Spleen (tissue), 13 donors: ENCODE measurements at places on chromosomes 1 and 21. TPM values are rescaled to one million over a fixed set of nuclear protein-coding genes. Genes with fewer than 3 reads are reported as not detected.

GRCh38 chr1:206939841-206940587 lies 6.3 kb downstream of the PIGR start:
- no peak overlapping the region for H3K27ac ChIP-seq
- no peaks in the 10 kb centered on the region for H3K27me3 ChIP-seq
- no peaks in the 10 kb centered on the region for H3K4me1 ChIP-seq
- no peaks in the 10 kb centered on the region for H3K36me3 ChIP-seq
- DNase-seq = no peak
- no peak overlapping the region for H3K4me3 ChIP-seq

- H3K36me3 ChIP-seq = no peaks in the 10 kb centered on the region
- H3K4me3 ChIP-seq = no peak overlapping the region
- H3K27ac ChIP-seq = no peak overlapping the region
- no peaks in the 10 kb centered on the region for H3K27me3 ChIP-seq
- no peak for DNase-seq
Observed at GRCh38 chr1:228146417-228147150, 3.1 kb upstream of the GJC2 start.

Gene UBE2G2
- total RNA-seq = 81.1 TPM

Gene PTGFR
- 0.93 TPM for total RNA-seq
